ENCODE measurements at places on chromosomes 16 and 17. TPM values are rescaled to one million over a fixed set of nuclear protein-coding genes. Genes with fewer than 3 reads are reported as not detected.

The PRR35 gene
- total RNA-seq: 2.2 TPM

The PPP1R1B gene
- 45.7 TPM for total RNA-seq

The SLC5A10 gene
- total RNA-seq: not detected

The LMF1 gene
- total RNA-seq: 24.3 TPM

The MT1A gene
- total RNA-seq: 52.1 TPM

The KIF18B gene
- 31.3 TPM for total RNA-seq

The PRKCB gene
- 0.41 TPM for total RNA-seq

The TTYH2 gene
- total RNA-seq: 8.3 TPM

The MSLN gene
- 1.1 TPM for total RNA-seq

The RRAD gene
- 4.3 TPM for total RNA-seq

The HS3ST6 gene
- 3.3 TPM for total RNA-seq

The ABCA6 gene
- total RNA-seq: 0.46 TPM

The SLC22A31 gene
- total RNA-seq: 4.5 TPM

The GNGT2 gene
- not detected for total RNA-seq

The PRSS22 gene
- 23.9 TPM for total RNA-seq

The CA5A gene
- not detected for total RNA-seq

The MYL11 gene
- not detected for total RNA-seq

The CES5A gene
- total RNA-seq: not detected

The RND2 gene
- 0.59 TPM for total RNA-seq

The RNF222 gene
- not detected for total RNA-seq

The RPL13 gene
- total RNA-seq: 965 TPM

The SHPK gene
- 8.4 TPM for total RNA-seq

The ACSM5 gene
- 0.21 TPM for total RNA-seq

The SIRT7 gene
- 82.5 TPM for total RNA-seq

All from Panc1 (cell line).